ENCODE measurements at places on chromosomes 7 and 10.

DNA sequence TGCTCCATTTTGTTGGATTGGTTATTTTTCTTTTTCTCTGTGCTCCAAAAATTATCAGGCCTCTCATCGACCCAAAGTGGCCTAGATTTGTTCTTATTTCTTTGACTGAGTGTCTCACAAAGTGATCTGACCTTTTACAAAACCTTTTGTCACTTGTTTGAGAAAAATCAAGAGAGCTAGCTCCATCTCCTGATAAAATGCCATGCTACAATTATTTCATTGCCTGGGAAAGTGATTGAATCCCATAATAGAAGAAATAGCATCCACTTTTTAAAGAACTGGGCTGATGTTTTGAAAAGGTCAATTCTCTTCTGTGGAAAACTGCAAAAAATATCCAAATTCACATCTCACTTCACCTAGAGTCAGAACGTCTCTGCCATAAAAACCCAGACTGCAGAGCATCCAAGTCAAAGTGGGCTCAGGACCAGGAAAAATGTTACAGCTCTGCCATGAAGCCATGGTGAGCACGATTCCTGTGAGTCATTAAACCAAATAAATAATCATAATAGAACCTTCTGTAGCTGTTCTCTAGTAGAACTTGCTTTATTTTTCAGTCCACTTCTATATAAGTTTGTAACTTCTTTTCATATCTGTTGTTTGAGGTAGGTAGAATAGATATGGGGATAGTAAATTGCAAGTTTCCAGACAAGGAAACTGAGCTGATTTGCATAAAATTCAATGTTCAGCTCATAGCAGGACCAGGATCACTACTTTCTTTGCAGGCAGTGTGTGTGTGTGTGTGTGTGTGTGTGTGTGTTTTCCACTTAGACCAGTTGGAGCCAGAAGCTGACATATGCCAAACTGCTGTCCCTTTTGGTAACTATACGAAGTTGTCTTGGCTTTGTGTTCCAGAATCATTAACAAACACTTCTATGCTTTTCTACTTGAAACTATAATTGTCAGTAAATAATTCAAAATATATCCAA is 632.5 kb upstream of the ANKRD30A start:
- no peak for DNase-seq

GRCh38 chr7:152145853-152146466 is 120.5 kb downstream of the GALNT11 start:
- DNase-seq: peak; percentile 35

- DNase-seq: no peak
Measured at GRCh38 chr10:108788891-108789290, 1134.4 kb downstream of the XPNPEP1 start.

GRCh38 chr7:90119178-90119971 is 34.9 kb upstream of the STEAP1 start:
- peak; percentile 25 for DNase-seq

GRCh38 chr10:124692100-124692446 is 52.1 kb downstream of the FAM53B start:
- DNase-seq: no peak

- DNase-seq: no peak
Measured at GRCh38 chr7:158672975-158673374, 31.6 kb downstream of the NCAPG2 start.

DNA sequence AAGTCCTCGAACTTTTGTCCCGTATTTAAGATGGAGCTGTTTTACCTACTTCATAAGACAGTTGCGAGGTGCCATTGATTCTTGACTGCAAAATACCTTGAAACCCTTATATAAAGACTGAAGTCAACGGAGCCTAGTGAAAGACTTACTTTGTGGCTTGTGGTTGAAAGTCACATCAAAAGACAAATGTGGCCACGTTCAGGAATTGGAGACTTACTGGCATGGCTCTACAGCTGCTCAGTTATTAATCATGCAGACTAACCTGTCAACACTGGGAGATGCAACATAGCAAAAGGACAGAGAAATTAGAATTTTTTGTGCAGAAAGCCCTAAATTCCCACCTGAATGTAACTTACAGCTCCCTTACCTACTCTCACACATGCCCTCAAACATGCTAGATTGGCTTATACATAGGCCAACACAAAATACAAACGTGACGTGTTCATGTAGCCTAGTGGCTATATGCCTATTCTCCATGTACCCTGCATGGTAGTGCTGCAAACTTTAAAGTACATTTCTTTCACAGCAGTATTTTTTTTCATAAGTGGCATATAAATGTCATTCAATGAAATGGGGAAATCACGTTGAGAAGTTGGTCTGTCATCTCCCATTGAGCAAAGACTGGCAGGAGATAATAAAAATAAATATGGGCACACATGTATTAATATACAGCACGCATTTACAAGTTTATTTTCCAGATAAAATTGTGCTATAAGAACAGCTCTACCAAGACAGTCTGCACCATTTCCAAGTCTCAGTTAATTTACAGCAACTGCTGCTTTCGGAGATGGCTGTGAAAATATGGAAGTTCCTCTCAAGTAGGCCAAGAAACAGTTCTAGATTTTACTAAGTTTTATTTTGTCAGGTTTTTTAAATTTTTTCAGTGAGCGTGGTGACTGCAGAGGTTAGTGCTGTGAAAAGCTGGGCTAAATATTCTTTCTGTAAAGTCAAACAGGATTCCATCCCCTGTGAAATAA is 170.4 kb upstream of the C7orf33 start:
- no peak for DNase-seq

DNA sequence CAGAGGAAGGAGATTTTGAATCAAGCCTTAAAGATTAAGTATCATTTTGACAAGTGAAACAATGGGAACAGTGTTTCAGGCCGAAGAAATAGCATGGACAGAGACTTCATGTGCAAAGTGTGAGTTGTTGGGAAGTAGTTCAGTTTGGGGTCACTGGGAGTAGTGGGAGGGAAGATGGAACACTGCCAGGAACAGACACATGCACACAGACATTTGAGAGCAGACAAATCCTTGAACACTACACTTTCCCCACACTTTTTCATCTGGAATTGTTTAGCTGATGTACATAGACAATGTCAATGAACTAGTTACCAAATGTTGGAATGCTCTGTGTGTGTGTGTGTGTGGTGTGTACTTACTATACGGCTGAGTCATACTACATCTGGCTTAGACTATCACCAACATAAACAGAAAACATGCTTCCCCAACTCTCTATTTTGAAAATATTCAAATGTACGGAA is 52.4 kb upstream of the LRRC17 start:
- no peak for DNase-seq

GRCh38 chr10:63010203-63010602 is 122.9 kb upstream of the NRBF2 start:
- DNase-seq: no peak

Data from colonic mucosa (tissue), 4 donors.